ENCODE measurements at places on chromosomes 7 and 10. TPM values are rescaled to one million over a fixed set of nuclear protein-coding genes. Genes with fewer than 3 reads are reported as not detected.

POLR2J2 gene
- 6.7 TPM for total RNA-seq

GRCh38 chr10:74799721-74800221, 26.6 kb upstream of the KAT6B start:
- DNase-seq: no peak

DNA sequence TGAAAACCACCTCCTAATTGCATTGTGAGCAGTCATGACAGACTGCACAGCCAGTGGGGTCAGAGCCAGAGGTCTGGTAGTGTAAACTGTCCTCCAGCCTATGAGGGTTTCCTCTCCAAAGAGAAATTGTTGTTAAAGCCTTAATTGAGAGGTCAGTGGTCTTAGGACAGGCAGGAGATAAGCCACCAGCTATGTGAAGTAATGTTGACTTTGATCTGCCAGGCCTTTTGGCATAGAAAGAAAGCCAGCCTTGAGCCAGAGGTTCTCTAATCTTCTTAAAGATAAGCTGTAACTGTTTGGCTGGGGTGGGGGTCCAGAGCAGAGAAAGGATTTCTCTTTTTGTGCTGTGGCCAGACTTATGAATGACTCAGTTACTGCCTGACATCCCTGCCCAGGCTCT, 248.4 kb downstream of the WDR11 start:
- no peak for DNase-seq

GRCh38 chr7:134533288-134533771, 6.0 kb downstream of the AKR1B10 start:
- no peak for DNase-seq

DNA sequence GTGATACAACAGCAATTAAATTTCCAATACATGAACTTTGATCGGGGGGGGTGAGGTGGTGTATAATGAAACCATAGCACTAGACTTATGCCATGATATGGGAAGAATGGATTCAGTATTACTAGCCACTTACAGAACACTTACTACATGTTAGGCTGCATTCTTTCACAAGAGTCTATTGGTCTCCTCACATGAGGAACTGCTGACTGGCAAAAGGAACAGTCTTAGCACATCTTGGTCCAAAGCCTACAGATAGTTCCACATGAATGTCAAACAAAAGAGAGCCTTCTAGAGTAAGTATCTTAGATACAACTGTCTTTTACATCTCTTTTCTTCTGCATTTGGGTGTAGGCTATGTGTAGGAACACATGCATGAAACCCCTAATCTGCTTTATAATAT, 115.9 kb upstream of the DNAJB12 start:
- no peak for DNase-seq

GRCh38 chr10:50824782-50825181, 60.6 kb downstream of the A1CF start:
- DNase-seq: no peak
